ENCODE measurements at places on chromosomes 2 and 18. TPM values are rescaled to one million over a fixed set of nuclear protein-coding genes. Genes with fewer than 3 reads are reported as not detected.

MC4R gene
- total RNA-seq, result not detected

GRCh38 chr2:63661076-63661475 is 72.3 kb downstream of the MDH1 start:
- no peak overlapping the region for H3K27ac ChIP-seq
- DNase-seq, result no peak
- peaks cover 2% of the 10 kb centered on the region for H3K4me1 ChIP-seq

DAW1 gene
- 0.18 TPM for total RNA-seq

BUB1 gene
- 0.12 TPM for total RNA-seq

SOX11 gene
- 1.7 TPM for total RNA-seq

CNTNAP5 gene
- total RNA-seq, result not detected

SCTR gene
- not detected for total RNA-seq

- no peaks in the 10 kb centered on the region for H3K27me3 ChIP-seq
- H3K36me3 ChIP-seq, result no peaks in the 10 kb centered on the region
- DNase-seq, result no peak
Measured at GRCh38 chr2:239220981-239221396, 179.8 kb downstream of the HDAC4 start.

DNA sequence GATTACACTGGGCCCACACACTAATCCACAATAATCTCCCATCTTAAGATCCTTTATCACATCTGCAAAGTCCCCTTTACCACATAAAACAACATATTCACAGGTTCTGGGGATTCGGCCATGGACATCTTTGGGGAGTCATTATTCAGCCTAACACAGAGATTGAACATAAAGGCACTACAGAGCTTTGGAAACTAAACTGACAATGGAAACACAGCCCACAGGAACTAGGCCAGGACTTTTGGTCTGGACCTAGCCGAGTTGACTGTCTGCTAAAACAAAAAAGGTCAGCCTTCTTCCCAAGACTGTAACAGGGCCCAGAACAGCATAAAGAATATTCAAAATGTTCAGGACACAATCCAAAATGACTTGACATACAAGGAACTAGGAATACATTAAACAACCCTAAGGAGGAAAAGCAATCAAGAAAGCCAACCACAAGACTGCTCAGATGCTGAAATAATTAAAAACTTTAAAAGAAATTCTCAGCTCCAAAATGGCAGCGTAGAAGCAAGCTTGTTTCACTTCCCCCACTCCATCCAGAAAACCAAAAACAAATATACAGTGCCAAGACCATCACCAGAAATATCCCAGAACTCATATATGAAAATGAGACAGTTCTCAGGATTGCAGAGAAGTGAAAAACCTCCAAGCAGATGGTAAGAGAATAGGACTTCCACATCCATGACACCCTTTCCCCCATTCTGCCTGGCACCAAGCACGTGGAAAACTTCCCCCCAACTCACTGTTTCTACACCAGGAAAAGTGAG is 207.8 kb downstream of the ATAD2B start:
- DNase-seq, result no peak
- no peak overlapping the region for H3K4me3 ChIP-seq
- H3K36me3 ChIP-seq, result peaks cover 8% of the 10 kb centered on the region
- no peak overlapping the region for H3K27ac ChIP-seq
- H3K4me1 ChIP-seq, result peaks cover 7% of the 10 kb centered on the region
- no peaks in the 10 kb centered on the region for H3K27me3 ChIP-seq

- H3K36me3 ChIP-seq, result peaks cover 98% of the 10 kb centered on the region
- peak overlapping the region; percentile 34 for H3K27ac ChIP-seq
- H3K4me3 ChIP-seq, result no peak overlapping the region
- no peak for DNase-seq
- no peaks in the 10 kb centered on the region for H3K27me3 ChIP-seq
Measured at GRCh38 chr18:57657542-57657941, 35.9 kb upstream of the NARS1 start.

All from heart right ventricle (tissue), 16 donors.